ENCODE measurements at places on chromosomes 16 and 17.
A peak's percentile ranks its signal among the peaks of the same experiment; 100 is the strongest.

DNA sequence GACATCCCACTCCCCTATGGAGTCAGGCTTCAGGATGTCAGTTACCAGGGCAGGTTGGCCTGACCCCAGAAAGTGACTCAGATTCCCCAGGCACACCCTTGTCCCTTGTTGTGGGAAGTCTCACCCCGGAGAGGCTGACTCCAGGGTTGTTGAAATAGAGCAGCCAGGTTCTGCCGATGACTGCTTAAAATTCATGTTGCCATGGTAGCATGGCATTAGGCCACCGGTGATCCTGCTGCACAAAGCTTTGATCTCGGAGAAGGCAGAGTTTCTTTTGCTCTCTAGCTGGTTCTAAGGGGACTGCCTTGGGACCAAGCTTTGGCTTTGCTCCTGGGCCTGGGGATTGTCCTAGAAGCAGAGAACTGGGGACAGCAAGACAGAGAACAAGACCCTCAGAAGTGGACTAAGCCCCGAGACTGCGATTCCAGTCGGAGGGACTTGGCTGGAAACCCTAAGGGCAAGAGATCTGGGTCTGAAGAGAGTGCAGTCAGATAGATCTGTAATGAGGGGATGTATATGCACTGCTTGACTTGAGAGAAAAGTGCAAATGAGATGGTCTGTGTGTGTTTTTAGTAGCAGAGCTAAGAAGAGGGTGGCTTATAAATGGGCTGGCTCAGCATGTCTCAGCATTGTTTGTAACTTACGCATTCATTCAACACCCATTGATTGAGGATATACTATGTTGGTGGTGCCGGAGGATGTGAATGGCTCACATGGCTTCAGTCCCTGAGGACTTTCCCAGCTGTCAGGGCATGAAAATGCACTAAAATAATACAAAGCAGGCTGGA lies 106.9 kb downstream of the RGS9 start:
- DNase-seq = peak; percentile 26

- peak; percentile 52 for DNase-seq
Measured at GRCh38 chr17:1908699-1909309, 79.0 kb downstream of the RPA1 start.

GRCh38 chr16:85947230-85948137 lies 48.5 kb downstream of the IRF8 start:
- DNase-seq = peak; percentile 68

DNA sequence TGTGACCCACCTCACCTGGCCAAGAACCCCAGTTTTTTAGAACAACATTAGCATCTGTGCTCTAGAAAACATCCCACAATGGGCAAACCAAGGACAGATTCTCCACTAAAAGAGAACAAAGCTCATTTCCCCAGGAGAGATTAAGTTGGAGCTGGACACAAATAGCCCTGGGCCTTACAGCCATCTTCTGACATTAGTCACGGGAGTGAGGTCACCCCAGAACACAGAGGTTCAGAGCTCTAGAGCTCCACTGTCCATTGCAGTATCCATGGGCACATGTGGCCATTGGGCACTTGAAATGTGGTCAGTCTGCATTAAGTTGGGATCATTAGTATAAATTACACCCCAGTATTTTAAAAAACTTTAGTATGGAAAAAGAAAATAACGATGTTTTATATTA lies 47.6 kb upstream of the RBBP6 start:
- DNase-seq = no peak

DNA sequence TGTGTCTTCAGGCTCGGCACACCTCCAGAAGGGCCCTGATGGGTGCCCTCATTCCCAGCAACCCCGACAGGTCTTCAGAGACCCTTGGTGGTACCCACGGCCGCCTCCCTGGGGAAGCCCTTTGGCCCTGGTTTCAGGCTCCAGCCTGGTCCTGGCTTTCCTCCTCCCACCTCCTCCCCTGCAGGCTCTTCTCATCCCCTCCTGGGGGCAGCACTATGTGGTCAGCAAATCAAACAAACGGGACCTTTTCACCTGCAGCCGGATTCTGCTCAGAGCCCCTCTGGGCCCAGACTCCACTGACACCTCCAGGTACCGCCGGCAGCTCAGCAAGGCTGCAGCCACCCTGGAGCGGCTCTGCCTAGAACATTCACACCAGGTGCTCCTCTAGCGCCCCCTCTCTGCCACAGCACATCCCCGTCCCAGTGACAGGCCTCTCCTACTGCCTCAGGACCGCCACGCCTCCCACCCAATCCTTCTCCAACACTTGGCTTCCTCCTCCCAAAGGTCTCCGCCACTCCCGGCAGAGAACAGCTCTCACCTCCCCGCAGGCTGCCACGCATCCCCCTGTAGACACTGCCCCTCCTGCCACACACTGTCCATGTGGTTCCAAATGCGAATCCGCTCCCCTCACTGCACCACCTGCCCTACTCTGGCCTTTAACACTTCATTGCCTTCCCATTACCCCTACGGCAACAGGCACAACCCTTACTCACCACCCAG lies 12.0 kb downstream of the CORO7 start:
- DNase-seq = peak; percentile 55

DNA sequence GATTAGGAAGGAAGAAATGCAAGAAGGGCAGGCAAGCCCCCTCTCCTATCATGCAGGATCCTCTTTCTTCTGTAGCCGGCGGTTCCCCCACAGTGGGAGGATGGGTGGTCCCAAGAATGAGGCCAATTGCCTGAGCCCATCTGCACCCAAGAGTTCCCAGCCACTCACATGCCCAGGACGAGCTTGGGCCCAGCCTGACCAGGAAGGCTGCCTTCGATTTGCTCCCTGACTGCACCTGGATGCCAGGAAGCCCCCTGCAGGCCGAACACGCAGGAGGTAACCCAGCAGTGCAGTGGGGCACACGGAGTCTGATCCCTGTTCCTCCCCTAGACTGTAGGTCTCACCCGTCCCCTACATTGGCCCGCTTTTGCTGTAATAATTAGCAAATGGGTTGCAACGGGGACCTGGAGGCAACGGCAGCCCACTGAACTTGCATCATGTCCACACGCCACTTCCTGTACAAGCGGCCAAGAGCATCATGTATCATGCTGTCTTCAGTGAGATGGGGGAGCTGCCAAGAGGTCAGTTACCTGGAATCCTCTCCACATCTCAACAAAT lies 67.5 kb downstream of the AMFR start:
- no peak for DNase-seq

DNA sequence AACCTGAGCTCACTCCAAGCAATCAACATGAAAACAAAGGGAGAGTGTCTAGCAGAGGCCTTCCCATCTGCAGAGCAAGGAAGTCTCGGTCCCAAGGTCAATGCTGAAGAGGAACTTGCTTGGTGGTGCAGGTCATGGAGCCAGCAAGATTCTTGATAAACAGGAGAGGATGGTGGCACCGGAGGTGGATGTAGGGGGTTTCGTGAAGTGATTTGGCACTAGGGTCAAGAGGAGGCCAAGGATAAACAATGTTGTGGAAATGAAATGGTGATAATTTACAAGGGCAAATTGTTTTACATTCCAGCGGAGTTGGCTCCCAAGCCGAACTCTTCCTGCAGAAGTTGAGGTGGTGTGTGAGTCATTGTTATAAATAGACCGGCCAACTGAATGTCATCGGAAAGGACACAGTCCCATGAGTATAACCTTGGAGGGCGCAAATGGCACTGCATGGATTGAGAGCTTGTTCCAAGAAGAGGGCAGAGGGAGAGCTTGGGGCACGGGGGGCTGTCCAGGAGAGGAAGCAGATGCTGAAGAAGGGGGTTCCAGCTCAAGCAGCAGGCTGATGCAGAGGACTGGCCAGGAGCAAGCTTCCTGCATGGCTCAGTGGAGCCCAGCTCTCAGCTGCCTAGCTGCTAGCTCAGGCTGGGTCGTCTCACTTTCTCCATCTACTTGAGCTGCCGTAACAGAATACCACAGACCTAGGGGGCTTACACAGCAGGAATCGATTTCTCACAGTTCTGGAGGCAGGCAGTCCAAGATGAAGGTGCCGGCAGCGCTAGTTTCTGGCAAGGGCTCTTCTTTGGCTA lies 136.6 kb downstream of the COPRS start:
- DNase-seq = no peak

DNA sequence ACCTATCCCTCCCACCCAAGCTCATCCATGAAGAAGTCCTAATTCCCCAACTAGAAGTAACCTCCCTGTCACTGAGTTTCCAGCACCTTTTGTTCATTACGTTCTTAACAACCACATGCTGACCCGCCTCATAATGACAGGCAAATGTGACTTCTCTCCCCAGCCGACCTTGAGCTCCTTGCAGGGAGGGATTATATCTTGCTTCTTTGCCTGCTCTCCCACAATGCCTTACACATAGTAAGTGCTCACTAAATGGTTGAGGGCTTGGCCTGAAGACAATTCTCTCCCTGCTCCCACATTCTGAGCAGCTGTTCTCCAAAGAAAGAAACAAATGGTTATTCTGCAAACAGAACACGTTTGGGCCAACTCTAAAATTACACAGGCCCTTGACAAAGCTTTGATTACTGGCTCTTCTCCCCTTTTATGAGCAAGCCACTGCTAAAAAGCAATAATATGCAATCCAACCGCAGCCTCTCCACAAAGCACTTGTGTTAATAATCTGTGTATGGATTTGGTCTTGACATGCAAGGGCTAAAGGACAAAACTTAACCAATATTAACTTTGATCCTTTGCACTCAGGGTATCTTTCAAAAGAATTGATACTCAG lies 23.2 kb downstream of the SLC39A11 start:
- no peak for DNase-seq

GRCh38 chr16:86762095-86762494 lies 183.7 kb downstream of the FOXL1 start:
- DNase-seq = no peak

GRCh38 chr16:8704098-8704497 lies 29.7 kb downstream of the ABAT start:
- DNase-seq = no peak

DNA sequence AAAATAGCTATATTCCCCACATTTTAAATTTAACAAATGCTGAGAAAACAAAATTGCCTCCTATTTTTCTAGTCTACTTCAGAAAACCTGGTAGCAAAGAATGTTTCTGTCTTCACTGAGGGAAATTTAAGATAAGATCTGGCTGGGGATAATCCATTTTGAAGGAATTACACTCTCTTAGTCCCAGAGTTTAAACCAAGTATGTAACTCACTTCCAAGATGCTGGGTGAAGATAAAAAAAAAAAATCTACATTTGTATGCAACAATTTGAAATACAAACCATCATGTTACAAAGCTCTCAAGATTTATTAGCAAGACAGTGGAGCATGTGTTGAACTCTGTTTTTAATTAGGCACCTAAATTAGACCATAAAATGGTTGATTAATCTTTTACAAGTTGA lies 5.7 kb downstream of the HS3ST3B1 start:
- no peak for DNase-seq
